ENCODE measurements at places on chromosomes 12 and 14.

GRCh38 chr14:99812892-99813291, 19.7 kb downstream of the EML1 start:
- no peak for DNase-seq

GRCh38 chr14:82759656-82760055, 1226.0 kb upstream of the SEL1L start:
- DNase-seq, result no peak

DNA sequence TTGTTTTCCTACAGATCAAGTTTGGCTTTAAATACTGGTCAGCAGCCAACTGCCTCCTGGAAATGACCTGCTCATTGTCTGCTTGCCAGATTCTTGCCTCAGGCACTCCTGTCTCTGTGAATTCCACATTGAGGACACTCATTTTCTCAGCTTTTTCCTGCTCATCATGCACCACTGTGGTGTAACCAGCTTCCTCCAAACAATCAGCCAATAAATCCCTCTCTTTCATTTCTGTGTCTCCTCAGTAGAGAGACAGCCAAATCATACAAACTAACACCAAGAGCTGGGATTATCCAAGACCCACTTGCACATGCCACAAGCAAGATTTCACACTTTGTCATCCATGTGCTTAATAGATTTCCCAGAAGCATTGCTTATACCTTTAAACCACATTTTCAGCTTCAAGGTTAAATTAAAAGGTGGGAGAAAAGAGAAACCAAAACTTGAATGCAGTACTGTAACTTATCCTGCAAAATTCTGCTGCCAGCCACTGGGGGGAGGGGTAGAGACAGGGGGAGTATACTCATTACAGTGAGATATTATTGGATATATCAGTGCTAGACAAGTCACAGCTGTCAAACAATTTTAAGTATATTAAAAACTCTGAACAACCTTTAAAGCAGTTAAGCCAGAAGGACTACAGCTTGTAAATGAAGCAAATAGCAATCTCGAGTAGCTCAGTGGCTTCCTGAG, 105.0 kb downstream of the PPP2R5E start:
- DNase-seq, result peak; percentile 4

- DNase-seq, result no peak
Observed at GRCh38 chr14:96201965-96202364, 2.7 kb upstream of the BDKRB2 start.

DNA sequence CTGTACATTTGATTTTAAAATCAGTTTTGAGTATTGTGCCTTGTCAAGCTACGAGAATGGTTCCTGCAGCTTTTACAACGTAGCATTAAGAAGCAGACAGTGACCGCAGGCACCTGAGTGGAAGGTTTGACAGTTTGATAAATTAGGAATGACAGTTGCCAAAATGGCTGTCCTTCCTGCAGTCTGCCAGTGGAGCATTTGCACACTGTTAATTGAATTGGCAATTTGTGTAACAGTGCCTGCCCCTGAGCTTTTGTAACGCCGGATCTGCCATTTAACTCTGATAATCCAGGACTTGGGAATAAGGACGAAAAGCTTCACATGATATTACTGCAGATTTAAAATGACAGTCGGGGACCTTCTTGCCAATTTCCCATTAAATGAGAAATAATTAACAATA, 385.3 kb downstream of the NPAS3 start:
- DNase-seq, result no peak

DNA sequence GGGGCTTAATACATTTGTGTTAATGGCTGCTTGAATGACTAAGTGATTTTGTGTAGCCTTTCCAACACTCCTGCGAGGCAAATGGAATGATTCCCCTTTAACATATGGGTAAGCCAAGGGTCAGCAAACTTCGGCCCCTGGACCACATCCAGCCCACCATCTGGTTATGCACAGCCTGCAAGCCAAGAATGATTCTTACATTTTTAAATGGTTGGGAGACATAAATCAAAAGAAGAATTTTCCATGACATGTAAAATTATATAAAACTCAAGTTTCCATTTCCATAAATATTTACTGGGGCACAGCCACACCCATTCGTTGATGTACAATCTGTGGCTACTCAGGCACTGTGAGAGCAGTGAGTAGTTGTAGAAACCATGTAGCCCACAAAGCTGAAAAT, 9.0 kb downstream of the SLC8B1 start:
- no peak for DNase-seq

GRCh38 chr12:56522411-56523193, 982 bp downstream of the RBMS2 start:
- DNase-seq, result no peak

GRCh38 chr12:3641428-3642018, 111.4 kb downstream of the CRACR2A start:
- DNase-seq, result no peak

DNA sequence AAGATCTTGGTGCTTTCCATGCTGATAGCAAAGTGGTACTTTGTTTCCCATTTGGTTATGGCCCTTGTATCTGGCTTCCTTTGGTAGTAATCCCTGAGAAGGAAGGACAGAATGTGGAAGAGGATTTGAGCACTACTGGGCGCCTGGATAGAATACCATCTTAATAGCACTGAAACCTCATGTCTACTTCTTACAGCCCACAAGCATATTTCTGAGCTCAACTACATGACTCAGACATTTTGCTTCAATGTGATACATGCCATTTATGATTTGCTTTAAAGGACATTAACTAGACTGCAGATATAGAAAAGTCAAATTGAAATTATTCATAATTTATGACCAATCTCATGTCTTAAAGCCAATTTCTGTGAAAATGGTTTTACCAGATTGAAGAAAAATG, 80.4 kb downstream of the LIN7A start:
- DNase-seq, result no peak

GRCh38 chr12:132395192-132395907, 66.0 kb upstream of the GALNT9 start:
- no peak for DNase-seq

GRCh38 chr14:94476023-94476422, at the start of gene SERPINA9:
TSS of gene SERPINA9 (minus strand) at chr14:94476197. CDS start at chr14:94469840, 6,357 bp downstream.
- no peak for DNase-seq

DNA sequence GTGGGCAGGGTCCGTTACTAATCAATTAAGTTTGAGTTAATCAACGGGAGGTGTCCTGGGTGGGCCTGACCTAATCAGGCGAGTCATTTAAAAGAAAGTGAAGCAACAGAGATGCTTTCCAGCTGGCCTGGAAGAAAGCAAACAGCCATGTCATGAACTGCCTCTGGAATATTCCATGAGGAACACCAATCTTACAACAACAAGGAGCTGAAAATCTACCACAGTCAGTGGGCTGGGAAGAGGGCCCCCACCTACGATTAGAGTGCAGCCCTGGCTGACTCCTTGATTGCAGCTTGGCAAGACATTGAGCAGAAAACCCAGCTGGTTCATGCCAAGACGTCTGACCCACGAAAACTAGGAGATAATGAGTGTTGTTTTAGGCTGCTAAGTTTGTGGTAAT, 56.2 kb downstream of the SSPN start:
- DNase-seq, result no peak

- DNase-seq, result no peak
Observed at GRCh38 chr12:89208661-89209096, 143.6 kb downstream of the DUSP6 start.

DNA sequence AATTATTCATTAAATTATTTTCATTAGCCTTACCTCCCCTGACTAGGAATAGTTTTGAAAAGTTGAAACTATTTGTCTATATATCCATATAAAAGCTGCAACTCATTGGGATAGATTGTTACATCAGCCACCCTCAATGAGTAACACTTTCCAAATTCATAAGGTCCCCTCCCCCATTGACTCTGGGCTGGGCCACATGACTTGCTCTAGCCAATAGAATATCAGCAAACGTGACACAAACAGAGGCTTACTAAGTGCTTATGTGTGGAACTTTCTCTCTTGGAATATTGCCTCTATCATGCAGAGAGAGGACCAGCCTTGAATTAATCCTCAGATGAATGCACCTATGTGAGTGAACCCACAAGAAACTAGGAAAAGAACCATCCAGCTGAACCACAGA, 213.7 kb downstream of the CCDC59 start:
- DNase-seq, result no peak

DNA sequence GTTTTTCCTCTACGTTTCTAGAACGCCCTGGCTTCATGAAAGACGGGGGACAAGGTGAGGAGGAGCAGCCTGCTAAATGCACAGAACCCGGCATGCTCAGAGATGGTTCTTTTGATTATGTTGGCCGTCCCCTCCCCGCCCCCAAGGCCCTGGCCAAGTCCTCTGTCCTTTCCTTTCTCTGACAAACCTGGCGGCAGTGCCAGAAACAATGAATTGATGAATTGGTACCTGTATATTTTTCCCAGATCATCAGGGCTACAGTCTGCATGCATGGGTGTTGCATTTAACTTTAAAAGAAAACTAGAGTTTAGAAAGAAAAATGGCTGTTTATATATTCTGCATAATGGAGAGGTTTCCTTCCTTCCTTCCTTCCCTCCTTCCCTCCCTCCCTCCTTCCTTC, 29.0 kb downstream of the GPRC5D start:
- DNase-seq, result no peak

DNA sequence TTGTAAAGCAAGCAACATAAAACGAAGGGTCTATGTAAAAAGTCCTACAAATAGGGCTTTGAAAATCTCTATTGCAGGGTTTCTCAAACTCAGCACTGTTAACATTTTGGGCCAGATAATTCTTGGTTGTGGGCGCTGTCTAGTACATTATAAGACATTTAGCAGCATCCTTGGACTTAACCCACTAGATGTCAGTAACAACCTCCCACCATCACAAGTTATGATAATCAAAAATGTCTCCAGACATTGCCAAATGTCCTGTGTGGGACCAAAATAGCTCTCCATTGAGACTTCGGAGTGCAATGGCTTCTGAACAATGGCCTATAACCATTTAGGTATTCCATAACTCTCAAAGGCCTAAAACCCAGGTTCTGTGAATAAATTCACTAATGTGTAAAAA, 22.9 kb upstream of the DHRS7 start:
- no peak for DNase-seq

DNA sequence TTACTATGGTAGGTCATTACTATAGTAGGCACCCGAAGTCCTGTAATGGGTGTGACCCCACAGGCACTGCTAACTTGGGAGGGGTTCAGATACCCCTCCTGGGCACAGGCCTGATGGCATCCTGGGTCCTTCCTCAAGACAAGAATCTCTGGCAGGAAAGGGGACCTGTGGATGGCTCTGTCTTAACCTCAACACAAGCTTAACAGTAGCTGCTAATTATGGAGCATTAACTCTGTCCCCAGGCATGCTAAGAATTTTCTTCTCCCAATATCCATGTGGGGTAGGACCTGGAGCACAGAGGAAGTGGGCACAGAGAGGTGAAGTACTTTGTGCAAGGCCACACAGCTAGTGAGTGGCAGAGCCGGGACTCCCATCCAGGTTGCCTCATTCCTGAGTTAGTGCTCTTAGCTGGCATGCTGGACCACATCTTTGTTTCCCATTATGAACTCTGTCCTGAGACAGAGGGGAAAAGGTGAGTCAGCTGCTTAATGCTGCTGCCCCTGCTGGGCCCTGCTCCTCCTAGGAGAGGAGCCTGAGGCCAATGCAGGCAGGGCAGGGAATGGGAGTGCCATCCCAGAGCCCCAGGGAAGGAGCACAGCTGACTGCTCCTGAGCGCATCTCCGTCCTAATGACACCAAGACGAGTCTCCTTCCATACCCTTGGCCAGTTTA, 32.1 kb downstream of the GALNT16 start:
- DNase-seq, result no peak

DNA sequence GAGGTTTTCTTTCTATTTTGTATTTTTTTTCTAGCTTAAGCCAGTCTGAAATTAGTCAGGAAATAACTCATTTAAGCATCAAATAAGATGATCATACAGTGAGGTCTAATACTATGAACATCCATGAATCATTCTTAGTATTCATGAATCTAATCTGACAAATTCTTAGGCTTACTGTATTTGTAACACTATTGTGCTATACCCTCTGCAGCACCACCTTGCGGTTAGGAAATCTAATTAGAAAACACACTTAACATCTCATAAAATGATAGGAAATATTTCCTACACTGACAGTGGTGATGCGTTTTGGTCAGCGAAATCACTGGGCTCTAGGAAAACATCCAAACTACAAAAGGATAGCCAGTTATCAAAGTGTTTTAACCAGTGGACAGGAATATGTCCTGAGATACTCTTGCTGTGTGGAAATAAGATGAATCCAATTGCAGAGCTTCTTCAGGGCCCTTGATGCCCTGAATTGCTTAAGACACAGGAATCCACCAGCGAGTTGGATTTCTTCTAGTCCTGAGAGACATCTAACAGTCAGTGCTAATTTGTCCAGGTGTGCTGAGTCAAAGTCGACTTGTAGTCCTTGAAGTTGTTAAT, 109.3 kb upstream of the MYF6 start:
- no peak for DNase-seq

GRCh38 chr14:73743431-73743931, 29.3 kb upstream of the PNMA1 start:
- peak; percentile 17 for DNase-seq

DNA sequence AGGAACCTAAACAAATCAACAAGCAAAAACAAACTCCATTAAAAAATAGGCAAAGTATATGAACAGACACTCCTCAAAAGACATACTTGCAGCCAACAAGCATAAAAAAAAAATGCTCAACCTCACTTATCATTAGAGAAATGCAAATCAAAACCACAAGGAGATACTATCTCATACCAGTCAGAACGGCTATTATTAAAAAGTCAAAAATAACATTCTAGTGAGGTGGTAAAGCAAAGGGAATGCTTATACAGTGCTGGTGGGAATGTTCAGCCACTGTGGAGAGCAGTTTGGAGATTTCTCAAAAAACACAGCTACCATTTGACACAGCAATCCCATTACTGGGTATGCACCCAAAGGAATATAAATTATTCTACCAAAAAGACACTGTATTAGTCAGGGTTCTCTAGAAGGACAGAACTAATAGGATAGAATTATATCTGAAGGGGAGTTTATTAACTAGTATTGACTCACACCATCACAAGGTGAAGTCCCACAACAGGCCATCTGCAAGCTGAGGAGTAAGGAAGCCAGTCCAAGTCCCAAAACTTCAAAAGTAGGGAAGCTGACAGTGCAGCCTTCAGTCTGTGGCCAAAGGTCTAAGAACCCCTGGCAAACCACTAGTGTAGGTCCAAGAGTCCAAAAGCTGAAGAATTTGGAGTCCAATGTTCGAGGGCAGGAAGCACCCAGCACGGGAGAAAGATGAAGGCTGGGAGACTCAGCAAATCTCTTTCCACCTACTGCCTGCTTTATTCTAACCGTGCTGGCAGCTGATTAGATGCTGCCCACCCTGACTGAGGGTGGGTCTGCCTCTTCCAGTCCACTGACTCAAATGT, 101.6 kb upstream of the KRAS start:
- no peak for DNase-seq

GRCh38 chr12:66863276-66863675, 184.4 kb upstream of the GRIP1 start:
- no peak for DNase-seq

DNA sequence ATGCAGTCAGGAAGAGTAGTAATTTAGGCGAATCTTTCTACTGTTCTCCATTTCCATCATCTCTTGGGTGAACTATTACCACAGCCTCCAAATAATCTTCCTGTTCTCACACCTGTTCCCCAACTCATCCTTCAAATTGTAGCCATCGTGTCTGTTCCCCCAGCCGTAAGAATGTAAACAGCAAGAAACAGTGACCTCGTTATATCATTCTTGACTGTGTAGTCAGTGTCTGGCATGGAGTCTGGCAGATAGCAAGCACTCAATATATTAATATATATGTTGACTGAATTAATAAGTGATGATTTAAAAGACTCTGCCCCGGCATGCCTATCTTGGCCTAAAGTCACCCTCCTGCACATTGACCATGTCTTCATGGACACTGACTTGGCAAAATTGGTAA, 20.3 kb downstream of the PDE6H start:
- DNase-seq, result no peak

Data from substantia nigra (tissue), 51 donors.